ENCODE measurements at places on chromosomes 16 and 17.

GRCh38 chr17:74573169-74573568 lies 5.9 kb upstream of the CD300H start:
- no peak for DNase-seq

DNA sequence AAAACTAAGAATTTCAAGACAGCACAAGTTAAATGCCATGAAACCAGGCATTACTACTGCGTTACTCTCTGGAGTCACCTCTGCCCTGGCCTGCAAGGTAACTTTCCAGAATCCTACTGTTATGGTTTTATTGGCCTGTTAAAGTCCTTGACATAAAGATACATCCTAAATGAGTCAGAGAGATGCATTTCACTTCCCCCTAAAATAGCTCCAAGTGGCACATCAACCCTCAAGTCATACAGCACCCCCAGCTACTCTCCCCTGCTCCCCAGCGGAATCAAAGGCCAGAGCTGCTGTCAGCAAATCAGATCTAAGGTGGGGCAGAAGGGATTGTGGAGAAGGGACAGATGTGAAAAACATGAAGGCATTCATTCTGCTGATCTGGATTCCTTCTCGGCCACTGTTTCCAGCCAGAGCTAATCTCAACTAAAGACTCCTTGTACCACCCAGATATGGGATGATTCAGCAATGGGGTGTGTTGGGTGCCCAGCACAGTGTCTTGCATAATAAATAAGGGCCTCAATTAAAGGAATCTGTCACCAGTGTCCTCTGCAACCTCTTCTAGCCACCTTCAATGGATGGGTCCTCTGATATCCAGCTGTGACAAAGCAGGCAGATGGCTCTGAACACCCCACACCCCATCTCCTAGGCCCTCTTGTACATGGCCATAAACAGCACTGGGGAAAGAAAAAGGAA lies 8.5 kb upstream of the CCL1 start:
- no peak for DNase-seq

GRCh38 chr17:9472541-9472940 lies 103.1 kb downstream of the STX8 start:
- DNase-seq: no peak

DNA sequence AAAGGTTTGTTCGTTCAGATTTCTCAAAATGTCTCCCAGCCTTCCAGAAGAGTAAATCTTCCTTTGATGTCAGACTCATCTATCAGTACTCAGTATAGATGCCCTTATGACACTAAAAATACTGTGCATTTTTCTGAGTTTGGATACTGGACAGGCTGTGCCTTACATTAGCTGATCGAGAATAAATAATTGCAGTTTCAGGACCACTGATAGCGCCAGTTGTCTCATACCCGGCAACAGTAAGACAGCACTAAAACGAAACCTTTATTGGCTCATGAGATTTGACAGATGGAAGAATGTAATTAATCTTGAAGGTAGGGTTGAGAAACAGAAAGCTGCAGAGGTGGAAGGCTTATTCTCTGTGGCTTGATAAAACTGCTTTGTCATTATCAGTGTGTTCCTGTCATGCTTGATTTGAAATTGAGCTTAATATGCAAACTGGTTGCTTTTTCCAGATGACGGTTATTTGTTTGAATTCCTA lies 1.2 kb downstream of the ATP6V0A1 start:
- no peak for DNase-seq

GRCh38 chr16:82379551-82379950 lies 209.5 kb upstream of the MPHOSPH6 start:
- no peak for DNase-seq

DNA sequence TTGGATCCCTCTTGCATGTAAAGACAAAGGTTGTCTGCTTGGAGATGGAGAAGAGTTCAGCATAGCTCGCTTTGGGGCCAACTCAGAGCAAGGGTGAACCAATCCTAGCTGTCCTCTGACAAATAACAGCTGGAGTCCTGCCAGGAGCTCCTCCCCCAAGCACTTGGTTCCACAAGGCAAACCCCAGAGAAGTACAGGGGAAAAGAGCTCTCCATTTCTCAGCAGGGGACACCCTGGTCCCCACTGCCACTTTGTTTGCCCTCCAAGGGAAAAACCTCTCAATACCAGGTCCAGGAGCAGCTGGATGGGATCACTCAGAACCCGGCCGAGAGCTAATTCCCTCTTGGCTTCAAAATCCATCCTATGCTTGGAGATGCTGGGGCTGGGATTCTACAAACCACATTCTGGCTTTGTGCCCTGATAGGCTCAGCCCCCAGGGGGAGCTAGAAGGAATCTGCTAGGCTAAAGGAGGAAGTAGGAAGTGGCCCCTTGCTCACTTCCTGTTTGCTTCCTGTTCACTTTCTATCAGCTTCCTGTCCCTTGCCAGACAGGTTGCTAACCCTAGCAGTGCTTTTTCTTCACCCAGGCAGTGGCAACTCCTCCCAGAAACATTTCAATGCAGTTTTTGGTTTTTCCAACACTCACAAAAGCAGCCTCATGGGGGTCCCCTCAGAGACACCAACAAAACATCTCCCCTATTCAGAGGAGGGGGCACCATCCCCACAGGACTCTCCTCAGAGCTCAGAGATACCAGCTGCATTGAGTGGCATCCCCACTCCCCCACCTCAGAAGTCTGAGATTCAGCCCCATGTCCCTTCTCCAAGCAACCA lies 30.7 kb downstream of the CDRT4 start:
- no peak for DNase-seq

- no peak for DNase-seq
Observed at GRCh38 chr16:77064037-77064436, 127.0 kb upstream of the MON1B start.

DNA sequence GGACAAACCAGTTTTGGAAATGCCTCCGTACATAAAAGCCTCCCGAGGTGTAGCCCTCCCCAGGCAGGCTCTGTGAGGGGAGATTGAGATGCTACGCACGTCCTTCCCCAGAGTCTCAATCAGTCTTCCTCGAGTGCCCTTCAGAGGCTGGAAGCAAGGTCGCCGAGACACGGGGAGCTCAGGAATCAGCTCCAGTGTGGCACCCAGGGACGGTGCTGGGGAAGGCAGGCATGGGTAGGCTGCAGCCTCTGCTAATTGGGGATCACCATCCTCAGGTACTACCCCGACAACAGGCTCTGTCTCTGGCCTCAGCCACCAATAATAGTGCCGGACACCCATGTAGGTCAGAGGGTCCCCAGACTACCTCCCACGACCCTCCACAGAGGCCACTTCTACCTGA lies 28.1 kb upstream of the GSG1L start:
- DNase-seq: no peak

- no peak for DNase-seq
Observed at GRCh38 chr16:83227336-83227735, 580.4 kb upstream of the HSBP1 start.

GRCh38 chr16:3774819-3775218 lies 57.5 kb upstream of the TRAP1 start:
- DNase-seq: no peak

DNA sequence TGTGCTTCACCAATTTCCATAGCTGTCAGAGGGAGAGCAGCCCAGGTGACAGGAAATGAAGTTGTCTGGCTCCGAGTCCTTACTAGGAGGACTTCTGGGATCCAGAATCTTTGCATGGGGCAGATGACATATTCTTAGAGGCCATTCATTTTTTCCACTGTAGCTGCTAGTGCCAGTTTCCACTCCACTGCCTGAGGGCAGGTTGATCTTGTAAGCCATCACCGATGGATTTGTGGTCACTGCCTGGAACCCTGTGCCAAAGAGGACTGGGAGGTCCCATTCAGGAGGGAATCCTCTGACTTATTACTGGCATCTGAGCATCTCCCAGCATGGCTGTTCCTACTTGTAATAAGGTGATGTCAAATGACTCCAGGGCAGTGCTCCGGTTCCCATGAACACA lies 144.1 kb upstream of the KCNJ18 start:
- no peak for DNase-seq

DNA sequence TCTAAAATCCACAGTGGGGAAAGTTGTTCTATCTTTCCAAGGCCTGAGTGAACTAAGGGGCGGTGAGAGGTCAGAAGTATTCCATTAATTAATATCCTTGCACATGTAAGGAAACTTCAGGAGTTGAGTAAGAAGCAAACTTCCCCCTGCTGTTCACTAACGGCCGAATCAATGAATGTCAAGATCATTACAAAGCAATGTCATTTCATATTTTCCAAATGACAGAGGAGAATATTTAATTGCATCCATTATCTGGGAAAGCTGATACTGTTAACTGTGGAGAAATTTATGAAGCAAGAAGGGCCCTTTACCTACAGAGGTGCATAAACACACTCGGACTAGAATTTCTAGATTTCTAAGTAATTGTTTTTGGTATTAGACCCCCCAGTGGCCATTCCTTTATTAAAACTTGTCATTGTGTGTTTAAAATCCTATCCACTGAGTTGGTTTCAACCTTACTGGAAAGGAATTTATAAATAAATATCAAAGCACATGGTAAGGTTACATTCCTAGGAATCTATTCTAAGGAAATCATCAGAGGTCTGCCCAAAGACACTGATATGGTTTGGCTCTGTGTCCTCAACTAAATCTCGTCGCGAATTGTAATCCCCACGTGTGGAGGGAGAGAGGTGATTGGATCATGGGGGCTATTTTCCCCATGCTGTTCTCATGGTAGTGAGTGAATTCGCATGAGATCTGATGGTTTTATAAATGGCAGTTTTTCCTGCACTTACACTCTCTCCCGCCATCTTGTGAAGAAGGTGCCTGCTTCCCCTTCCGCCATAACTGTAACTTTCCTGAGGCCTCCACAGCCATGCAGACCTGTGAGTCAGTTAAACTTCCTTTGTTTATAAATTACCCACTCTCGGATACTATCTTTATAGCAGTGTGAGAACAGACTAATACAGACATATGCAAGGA lies 20.4 kb upstream of the SMURF2 start:
- no peak for DNase-seq

DNA sequence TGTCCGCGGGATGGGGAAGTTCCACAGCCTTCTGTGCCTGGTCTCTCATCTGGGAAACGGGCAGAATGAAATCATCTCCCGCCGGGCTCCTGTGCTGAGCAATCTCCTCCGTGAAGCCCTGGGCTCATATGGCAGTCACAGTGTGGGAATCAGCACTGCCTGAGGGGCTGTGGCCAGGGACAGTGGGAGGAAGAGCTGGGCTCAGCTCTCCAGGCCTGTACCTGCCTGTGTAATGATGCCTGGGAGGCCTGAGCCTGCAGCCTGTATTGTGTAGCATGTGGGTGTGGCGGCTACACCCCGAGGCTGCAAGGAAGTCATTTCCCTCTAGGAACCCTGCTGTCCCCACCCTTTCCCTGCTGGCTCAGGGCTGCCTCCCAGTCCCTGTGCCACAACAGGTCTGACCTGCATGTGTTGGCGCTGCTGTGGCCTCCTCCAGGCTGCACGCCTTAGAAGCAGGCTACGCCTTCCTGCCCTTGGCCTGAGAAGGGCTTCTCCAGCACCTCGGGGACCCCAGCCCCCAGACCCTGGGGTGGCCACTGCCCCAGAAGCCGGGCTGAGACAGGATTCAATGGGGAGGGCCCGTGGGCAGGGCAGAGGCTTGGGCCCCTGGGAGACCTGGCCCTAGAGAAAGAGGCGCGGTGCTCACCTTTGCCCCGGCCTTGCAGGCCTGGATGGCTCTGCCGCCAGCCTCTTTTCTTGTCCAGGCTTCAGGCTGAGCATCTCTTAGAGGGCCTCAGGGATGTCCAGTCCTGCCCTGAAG lies 2.1 kb downstream of the ITGB4 start:
- DNase-seq: no peak

GRCh38 chr16:27286451-27286850 lies 17.9 kb upstream of the NSMCE1 start:
- DNase-seq: no peak

DNA sequence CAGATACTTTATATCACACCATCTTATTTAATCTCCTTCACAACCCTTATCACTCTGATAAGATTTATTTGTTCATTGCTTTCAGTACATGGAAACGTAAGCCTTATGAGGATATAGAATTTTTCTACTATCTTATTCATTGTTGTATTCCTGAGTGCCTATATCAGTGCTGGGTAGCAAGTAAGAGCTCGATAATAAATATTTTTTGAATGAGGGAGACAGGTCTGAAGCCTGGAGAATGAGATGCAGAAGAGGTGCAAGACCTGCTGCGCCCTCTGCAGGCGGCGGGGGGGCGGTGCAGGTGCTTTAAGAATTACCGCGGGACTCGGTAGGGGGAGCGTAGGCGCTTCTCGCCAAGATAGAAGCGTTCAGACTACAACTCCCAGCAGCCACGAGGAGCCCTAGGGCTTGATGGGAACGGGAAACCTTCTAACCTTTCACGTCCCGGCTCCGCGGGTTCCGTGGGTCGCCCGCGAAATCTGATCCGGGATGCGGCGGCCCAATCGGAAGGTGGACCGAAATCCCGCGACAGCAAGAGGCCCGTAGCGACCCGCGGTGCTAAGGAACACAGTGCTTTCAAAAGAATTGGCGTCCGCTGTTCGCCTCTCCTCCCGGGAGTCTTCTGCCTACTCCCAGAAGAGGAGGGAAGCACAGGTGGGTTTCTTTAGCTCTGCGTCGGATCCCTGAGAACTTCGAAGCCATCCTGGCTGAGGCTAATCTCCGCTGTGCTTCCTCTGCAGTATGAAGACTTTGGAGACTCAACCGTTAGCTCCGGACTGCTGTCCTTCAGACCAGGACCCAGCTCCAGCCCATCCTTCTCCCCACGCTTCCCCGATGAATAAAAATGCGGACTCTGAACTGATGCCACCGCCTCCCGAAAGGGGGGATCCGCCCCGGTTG lies at the start of gene WRAP53:
Gene WRAP53 (plus strand): TSS at position 570 of the 900 bp plus-strand sequence. CDS start 172 bp downstream, at position 742.
- DNase-seq: peak; percentile 92

DNA sequence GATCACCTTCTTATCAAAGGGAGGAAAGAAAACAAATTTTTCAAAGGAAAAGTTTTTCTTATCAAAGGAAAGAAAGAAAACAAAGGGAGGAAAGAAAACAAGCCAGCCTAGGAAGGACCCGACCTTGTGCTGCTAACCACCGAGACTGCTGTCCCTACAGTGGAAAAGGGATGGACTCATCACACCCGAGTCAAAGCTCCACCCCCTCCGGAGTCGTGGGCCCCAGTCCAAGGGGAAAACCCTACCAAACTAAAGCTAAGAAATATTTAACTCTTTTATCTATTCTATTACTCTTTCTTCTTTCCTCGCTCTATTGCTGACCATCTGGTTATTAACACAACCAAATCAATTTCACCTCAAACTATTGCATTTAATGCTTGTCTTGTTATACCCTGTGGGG lies 6.1 kb upstream of the ENDOV start:
- DNase-seq: no peak

DNA sequence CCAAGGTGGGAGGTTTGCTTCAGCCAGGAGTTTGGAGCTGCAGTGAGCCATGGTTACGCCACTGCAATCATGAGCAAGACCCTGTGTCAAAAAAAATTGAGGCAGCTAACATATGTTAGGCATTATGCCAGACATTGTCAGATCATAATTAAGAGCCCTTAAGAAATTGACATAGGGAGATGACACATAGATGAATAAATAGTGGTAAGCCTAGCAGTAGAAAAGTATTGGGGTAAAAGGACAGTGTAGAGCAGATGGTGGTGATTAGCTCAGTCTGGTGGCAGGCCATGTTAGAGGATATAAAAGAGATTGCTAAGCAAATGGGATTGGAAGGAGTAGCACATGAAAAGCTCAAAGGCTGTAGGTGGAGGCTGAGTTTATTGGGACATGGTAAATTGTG lies 22.6 kb downstream of the SRCAP start:
- no peak for DNase-seq

GRCh38 chr16:68940816-68941215 lies 97.5 kb downstream of the TANGO6 start:
- DNase-seq: no peak

GRCh38 chr16:886802-887731 lies 83.7 kb downstream of the LMF1 start:
- no peak for DNase-seq

- DNase-seq: no peak
Observed at GRCh38 chr17:18111330-18111971, 2.9 kb downstream of the MYO15A start.

All from activated CD8-positive, alpha-beta memory T cell treated with anti-CD3 and anti-CD28 coated beads for 48 hours (primary cell).